Thymus (tissue), 14 donors: ENCODE measurements at places on chromosomes 12 and 14.

DNA sequence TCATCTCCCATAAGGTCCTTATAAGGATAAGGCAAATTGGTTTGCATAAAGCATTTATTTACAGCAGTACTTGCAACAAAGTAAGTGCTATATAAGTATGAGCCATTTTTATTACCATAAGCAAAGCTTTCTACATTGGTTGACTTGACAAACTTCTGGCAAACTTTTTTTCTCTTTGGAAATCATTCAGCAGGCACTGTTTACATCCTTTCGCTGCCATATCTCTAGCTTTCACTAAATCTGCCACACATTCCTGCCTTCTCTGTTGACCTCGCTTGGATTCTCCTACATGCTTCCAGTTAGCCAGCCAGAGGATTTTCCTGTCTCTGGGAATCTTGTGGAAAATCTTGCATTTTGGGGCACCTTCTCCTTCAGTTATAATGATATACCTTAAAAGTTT lies 21.8 kb upstream of the HDAC7 start:
- DNase-seq: no peak

DNA sequence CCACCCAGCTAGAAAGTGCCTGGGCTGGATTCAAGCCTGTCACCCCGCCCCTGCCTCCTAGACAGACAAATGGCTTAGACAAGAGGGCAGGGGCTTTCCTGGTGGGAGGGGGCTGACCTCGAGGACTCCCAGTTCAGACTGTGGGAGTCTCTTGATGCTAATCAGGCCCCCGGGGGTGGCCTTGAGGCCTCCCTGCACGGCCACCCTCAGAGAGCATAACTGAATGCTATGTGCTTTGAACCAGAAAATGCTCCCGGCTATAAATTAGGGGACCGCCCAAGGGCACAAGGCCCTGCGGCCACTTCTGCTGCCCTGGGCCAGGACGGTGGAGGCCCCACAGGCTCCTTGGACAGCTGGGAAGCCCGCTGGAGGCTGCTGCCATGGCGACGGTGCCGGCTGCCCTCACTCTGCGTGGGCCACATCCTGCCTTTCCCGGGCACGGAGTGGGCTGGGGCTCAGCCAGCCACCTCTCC lies 111.0 kb upstream of the NCOR2 start:
- no peak for DNase-seq

DNA sequence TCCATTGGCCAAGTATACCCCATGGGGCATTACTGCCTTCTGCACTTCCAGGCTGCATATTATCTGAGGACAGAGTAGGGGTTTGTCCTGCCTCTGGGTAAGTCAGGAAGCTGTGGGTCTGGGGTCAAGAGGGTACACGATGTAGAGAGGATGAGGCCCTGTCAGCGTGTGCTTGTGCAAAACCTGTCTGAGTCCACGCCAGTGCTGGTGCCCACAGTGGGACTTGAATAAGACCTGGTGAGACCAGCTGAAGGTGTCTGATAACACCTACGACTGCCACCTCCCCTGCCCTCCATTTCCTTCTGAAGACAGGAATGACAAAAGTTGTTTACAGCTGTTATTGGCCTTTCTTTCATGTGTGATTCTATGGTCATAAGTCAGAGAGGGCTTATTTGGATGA lies 22.1 kb upstream of the NID2 start:
- DNase-seq: no peak

- no peak for DNase-seq
These were observed 179.7 kb downstream of the KIF26A start for GRCh38 chr14:104317975-104318557.

GRCh38 chr12:132907216-132907615 lies 19.8 kb upstream of the CHFR start:
- no peak for DNase-seq

DNA sequence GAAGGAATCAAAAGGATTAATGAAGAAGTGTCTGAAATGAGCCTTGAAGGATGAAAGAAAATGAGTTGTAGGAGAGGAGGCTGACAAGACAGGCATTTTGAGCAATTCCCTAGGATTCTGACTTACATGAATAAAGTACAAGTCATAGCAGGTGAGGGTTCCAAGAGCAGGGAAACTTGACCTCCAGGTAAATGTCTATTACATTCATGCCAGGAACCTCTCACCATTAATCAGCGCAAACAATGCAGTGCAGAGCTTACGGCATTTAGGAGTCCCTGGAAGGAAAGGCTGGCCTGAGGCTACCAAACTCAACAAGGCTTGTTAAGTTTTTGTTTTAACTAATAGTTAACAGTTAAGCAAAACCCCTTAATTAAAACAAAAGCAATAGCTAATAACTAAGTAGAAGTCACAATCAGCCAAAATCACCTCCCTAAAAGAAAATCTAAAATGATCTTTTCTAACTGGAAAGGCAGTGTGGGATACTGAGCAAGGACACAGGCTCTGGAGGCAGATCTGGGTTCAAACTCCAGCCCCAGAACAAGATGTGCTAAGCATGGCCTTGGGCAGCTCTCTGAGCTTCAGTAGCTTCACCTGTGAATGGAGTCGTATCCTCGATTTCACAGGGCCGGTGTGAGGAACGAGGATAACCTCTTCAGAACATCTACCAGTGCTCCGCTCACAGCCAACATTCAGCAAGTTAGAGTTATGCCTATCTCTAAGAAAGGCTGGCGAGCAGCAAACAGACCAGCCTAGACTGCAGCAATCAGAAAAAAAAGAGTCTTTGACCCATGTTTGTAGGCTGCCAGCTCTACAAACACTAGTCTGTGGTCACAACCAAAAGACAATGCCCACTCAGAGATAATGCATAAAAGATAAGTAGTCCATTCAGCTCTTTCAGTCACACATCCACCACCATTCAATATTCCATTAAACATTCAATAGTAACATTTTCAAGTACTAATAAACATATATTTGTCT lies 16.9 kb downstream of the PPTC7 start:
- no peak for DNase-seq

DNA sequence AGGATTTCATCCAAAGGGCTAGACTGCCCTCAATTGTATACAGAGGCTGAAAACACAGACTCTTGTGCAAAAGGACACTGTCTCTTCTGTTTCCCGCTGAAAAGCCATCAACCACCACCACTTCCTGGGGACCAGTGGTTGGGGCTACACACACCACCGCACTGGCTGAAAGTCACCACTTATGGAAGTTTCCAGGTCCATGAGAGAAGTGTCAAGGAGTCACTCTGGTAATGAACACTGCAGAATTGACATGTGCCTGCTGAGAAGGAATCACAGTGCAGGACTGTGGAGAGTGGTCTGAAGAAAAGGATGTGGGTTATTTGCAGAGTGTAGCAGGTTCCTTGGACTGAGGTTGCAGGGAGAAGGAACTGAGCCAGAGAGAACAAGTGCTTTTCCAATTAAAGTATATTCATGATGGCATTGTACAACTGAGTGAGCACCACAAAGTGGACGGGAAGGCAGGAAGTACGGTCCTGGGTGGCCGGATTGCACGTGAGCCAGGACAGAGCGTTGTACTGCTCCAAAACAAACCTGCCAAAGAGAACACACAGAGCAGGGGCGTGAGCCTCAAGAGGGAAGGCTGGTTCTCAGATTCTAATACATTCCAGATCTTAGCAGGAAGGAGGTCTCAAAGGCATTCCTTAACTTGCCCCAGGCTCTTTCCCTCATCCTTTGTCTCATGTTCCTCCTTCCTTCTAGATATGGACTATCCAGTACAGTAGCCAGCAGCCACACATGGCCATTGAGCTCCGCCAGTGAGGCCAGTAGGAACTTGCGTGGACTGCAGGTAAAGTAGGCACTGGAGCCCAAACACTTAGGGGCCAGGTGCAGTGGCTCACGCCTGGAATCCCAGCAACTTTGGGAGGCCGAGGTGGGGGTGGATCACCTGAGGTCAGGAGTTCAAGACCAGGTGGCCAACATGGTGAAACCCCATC lies 316.4 kb downstream of the MED13L start:
- DNase-seq: no peak

GRCh38 chr14:65228956-65229747 lies 126.8 kb upstream of the MAX start:
- DNase-seq: no peak

DNA sequence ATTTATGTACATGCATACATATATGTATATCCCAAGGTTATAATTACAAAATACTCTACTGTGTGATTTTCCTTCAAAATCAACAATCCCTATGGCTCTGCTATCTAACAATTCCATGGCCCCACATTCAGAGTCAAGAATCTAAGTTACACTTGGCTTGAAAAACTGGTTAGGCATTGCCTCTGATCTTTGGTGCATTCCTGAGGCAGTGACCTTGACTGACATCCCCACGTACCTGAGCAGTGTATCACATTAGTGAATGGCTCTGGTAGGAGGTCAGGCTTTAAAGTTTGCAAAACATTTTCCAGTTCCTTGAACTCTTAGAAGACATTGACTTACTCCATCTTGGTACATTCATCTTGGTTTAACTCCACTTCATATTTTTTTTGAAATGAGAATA lies 8.5 kb upstream of the STON2 start:
- no peak for DNase-seq

- no peak for DNase-seq
These were observed 19.0 kb upstream of the CLEC4E start for GRCh38 chr12:8559676-8560075.

DNA sequence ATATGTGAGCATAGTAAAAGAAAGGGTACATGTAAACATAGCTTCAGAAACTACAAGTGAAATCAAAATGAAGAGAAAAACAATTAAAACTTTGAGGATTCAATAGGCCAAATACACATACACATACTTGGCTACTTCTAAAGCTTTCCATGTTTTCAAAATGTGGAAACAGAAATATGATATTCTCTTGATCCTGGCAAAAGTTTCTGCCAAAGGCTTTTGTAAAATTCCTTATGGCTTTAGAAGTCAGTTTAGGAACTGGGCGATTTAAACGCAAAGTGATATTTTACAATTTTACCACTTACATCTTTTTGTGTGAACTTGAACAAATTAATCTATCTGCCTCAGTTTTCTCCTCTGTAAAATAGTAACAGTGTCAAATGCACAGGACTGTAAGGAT lies 756.4 kb downstream of the C12orf50 start:
- no peak for DNase-seq

- no peak for DNase-seq
These were observed 247.9 kb upstream of the BTG1 start for GRCh38 chr12:92393504-92393903.

DNA sequence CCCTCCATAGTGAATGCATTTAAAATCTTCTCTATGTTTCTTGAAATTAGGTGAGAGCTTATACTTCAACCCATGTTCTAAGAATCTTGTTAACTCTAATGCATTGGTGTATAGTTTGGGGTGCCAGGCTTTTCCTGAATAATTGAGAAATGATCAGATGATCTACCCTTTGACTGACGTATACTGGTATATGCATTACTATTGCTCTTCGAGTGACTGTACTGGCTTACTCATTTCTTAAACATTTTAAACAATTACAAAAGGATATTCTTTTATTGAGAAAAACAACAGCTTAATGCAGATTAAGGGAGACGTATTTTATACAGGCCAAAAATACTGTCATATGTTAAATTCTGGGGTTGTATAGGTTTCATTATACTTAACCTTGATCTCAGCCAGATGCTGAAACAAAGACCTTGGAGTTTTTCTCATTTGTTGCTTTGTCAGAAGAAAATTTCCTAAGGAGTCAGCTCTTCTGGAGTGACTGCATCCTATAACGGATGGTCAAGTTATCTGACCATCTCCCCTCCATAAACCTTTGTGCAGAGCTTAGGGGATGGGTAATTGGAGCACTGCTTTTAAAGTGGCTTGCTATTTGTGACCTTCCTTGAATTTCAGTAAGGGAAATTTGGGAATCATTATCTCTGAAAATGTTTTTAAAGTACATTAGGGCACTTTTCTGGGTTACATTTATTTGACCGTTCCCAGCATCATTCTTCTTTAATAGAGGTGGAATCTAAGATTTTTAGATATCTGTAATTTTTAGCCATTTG lies 507.6 kb downstream of the PCNX1 start:
- DNase-seq: no peak

- DNase-seq: no peak
These were observed 10.4 kb downstream of the BEST3 start for GRCh38 chr12:69688471-69689427.
